Cardiac septum (tissue), 1 donor: ENCODE measurements at places on chromosomes 6 and 20. TPM values are rescaled to one million over a fixed set of nuclear protein-coding genes. Genes with fewer than 3 reads are reported as not detected.
A peak's percentile ranks its signal among the peaks of the same experiment; 100 is the strongest.

GRCh38 chr6:9984607-9985006 is 430.3 kb downstream of the TFAP2A start:
- no peak for DNase-seq

GRCh38 chr6:3919849-3920248 is 70.7 kb downstream of the FAM50B start:
- no peak for DNase-seq

DNA sequence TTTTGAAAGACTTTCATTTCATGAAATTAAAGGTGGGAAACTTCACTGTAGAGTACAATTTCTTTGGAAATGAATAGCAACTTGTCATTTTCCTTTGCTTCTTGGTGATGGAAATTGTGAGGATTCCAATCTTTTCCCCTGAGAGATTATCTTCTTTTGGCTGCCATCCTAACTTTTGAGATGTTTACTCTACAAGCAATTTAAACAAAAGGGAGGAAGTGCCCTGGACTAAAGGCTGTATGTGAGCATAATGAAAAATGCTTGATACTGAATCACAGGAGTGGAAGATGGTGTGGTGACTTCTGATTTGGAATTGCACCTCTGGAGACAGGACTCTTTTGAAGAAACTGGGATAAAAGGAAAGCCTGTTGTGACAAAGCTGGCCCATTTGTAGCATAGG is 43.1 kb upstream of the JAG1 start:
- no peak for DNase-seq

GRCh38 chr20:25539742-25540672 is 45.3 kb downstream of the NINL start:
- no peak for DNase-seq

DNA sequence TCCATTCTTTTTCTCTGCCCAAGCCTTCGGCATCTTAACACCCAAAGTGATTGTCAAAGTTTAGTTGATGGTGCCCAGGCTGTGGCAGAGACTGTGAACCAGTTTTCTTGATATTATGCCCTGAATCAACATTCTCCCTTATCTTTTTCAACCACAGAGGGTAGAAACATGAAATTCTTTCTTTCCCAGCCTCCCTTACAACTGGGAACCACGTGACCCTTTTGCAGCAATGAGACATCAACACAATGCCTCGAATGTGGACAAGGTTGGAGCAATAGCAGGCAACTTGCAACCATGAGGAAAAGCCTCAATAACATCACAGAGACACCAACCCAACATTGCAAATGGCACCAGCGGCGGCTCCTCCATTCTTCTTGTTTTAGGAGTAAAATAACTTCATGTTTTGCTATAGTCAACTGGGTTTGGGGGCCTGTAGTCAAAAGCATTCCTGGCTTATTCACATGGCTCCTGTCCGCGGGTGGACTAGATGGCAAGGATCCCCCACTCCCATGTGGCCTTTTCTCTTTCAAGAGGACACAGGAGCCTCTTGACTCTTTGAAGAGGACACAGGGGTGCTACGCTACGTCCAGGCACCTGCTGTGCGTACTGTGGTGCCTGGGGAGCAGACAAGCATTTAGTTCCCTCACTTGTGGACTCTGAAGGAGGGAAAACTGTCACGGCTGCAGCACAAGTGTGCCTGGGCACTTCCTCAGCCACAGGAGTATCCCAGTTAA is 90.5 kb downstream of the NOL4L start:
- DNase-seq, result no peak

- no peak for DNase-seq
Observed at GRCh38 chr6:18324706-18325042, 60.3 kb upstream of the DEK start.

GRCh38 chr20:53677447-53678314 is 84.0 kb upstream of the ZNF217 start:
- DNase-seq, result no peak

DNA sequence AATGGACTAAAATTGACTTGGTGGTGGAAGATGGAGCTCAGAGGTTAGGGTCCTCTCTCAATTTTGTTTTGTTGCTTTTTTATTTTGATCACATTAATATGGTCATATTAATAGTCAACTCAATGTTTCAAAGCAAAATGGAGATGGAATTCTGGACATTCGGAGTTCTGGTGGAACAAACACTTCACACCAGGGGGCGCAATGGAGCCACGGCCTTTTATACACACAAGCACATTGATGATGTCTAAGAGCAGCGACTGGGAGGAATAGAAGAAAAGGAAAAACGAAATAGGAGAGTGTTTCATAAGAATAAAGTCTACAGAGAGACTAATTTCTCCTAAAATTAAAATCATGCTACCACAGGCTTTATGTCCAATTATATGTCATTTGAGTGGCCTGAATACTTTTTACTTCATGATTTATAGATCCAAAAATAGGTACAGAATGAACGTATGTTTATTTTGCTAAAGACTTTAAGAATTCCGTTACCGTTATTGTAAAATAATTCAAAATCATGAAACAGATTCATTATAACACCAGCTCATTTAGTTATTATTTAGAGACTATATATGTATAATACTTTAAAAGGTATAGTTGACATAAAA is 197.6 kb upstream of the SASH1 start:
- no peak for DNase-seq

DNA sequence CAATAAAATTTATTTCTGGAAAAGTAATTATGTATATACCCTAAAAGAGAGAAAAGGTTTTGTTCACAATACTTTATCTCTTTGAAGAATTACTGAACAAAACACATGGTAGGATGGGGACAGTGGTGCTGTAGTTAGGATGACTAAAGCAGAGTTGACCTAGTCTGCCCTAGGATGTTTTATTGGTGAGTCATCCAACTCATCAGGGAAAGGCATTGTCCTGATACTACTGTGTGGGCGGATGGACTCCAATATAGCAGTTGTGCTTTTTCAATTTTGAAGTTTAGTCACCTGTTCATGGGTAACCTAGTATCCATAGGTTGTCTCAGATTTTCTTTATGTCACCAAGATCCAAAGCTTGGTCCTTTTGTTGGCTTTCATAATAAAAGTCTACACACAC is 53.3 kb upstream of the EYS start:
- DNase-seq, result no peak

GRCh38 chr20:47353692-47354463 is 2.6 kb downstream of the ZMYND8 start:
- no peak for DNase-seq

DNA sequence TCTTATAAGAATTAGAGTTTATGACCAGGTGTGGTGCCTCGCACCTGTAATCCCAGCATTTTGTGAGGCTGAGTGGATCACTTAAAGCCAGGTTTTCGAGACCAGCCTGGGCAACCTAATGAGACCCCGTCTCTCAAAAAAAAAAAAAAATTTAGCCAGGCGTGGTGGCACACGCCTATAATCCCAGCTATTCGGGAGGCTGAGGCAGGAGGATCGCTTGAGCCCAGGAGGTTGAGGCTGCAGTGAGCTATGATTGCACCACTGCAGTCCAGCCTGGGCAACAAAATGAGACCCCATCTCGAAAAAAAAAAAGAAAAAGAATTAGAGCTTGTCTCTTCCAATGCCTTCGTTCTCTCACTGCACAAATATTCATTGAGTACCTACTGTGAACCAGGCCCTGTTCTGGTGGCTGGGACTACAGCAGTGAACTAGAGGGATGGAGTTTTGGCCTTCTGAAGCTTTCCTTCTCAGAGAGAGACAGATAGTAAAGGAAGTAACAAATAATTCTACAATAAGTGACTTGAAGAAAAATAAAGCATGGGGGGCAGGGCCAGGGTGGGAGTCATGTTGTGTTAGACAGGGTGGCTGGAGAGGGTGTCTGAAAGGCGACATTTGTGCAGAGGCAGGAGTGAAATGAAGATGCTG is 56.4 kb downstream of the HNF4A start:
- DNase-seq, result no peak

DNA sequence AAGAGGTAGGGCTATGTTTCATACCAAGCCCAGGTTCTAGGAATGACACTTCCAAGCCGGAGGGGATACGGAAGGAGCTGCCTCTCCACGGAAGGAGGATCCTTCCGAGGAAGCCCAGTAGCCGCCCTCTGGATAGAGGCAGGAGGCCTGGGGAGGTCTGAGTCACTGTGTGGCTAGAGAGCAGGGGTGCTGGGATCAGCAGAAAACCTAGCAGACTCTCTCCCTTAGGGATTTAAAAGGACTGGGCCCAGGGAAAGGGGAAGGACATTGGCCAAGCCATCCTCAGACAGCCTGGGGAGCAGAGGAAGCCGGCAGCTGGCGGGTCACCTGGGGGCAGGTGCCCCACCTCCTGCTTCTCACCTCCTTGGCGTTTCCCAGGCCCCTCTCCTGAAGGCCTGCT is 36.6 kb upstream of the NFATC2 start:
- DNase-seq, result no peak

- no peak for DNase-seq
Observed at GRCh38 chr6:33193619-33194018, 1.4 kb upstream of the COL11A2 start.

GRCh38 chr6:169093770-169094551 is 159.7 kb downstream of the THBS2 start:
- DNase-seq, result no peak

GRCh38 chr6:30861257-30862048 is 22.9 kb upstream of the DDR1 start:
- DNase-seq, result no peak

DNA sequence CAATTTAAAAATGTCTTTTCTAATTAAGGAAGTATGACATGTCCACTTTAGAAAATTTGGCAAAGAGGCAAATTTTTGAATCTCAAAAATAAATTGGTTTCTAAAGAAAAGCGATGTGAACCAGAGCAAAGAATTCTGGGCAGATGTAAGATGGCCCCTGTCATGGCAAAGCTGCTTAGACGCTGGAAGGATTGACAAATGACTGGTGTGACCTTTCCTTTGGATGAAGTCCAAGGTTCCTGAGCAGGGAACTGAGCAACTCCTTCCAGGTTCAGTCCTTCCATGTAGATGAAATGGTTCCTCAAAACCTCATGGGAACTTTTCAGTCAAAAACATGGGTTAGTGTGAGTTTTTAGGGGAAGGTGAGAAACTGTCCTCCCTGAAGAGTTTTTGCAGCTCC is 25.1 kb downstream of the BRPF3 start:
- no peak for DNase-seq

- DNase-seq, result no peak
Observed at GRCh38 chr20:44054118-44054517, 132.9 kb downstream of the JPH2 start.

- DNase-seq, result no peak
Observed at GRCh38 chr6:17281497-17282481, 628 bp downstream of the RBM24 start.

- no peak for DNase-seq
Observed at GRCh38 chr6:154187203-154187602, 148.2 kb downstream of the OPRM1 start.

- no peak for DNase-seq
Observed at GRCh38 chr6:45946352-45946751, 69.3 kb downstream of the CLIC5 start.

- DNase-seq, result no peak
Observed at GRCh38 chr20:51800872-51801121, 1.5 kb downstream of the SALL4 start.

- no peak for DNase-seq
Observed at GRCh38 chr20:14830466-14830865, 493.1 kb upstream of the FLRT3 start.

DNA sequence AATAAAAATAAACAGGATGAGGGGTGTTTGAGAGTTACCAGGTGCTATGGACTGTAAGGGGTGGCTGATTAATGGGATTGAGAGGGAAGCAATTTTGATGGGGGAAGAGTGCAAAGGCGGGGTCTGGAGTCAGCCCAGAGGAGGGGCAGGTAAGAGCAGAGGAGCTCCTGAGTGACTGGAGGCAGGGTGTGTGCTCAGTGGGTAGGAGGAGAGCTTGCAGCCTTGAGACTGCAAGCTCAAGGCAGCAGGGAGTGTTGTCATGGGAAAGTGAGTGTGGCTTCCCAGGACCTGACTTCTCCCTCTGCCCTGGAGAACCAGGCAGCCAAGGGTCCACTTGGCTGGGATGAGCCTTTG is 54.2 kb downstream of the RAB44 start:
- DNase-seq, result no peak

- no peak for DNase-seq
Observed at GRCh38 chr6:10396785-10397184, 18.1 kb downstream of the TFAP2A start.

GRCh38 chr6:26550250-26550993 is 12.3 kb downstream of the HMGN4 start:
- DNase-seq, result peak; percentile 83

- DNase-seq, result peak; percentile 35
Observed at GRCh38 chr20:25369971-25370370, 20.7 kb downstream of the ABHD12 start.

- DNase-seq, result no peak
Observed at GRCh38 chr6:33817489-33817888, 13.7 kb upstream of the MLN start.

GRCh38 chr20:53157443-53158408 is 185.6 kb downstream of the TSHZ2 start:
- DNase-seq, result no peak

GRCh38 chr6:24775520-24776058 is 852 bp downstream of the GMNN start:
- no peak for DNase-seq

DNA sequence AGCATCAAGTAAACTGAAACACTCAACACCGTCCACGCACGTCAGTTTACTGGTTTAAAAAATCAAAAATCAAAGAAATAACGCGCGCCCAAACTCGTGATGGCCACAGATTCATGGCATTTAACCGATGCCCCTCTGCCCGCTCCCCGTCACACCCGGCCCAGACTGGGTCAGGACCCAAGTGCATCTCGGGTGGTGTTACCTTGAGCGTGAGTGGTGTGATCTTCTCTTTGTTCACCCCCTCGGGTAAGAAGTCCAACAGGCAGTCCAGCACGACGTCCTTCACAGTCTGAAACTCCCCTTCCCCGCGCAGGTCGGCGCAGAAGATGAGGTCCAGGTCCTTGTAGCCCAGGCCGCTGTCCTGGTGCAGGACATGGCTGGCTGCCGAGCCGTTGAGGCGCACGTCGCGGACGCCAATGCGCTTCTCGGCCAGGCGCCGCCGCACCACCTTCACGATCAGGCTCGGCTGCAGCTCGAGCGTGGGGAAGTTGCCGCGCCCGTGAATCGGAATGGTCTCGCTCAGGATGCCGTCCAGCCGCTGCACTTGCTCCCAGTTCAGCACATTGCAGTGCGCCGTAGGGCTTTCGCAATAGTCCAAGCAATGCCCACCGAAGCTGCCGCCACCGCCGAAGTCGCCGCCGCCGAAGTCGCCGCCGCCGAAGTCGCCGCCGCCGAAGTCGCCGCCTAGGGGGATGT is 945 bp downstream of the TENT5A start:
- peak; percentile 89 for DNase-seq

PCMTD2 gene
- total RNA-seq, result 46.9 TPM

FHL5 gene
- total RNA-seq, result 4.4 TPM

CLDN20 gene
- total RNA-seq, result not detected

BTNL2 gene
- total RNA-seq, result not detected

TINAG gene
- total RNA-seq, result 0.70 TPM

NKX2-2 gene
- 0.11 TPM for total RNA-seq

PCSK2 gene
- 0.35 TPM for total RNA-seq

PPP1R3D gene
- 7.2 TPM for total RNA-seq

LST1 gene
- total RNA-seq, result 5.4 TPM

NKX2-4 gene
- total RNA-seq, result not detected

PRDM13 gene
- total RNA-seq, result not detected

MEI4 gene
- not detected for total RNA-seq

FERMT1 gene
- total RNA-seq, result 0.54 TPM

KHDC1 gene
- 1.1 TPM for total RNA-seq

HLA-DPB1 gene
- 32.8 TPM for total RNA-seq

TPX2 gene
- 0.78 TPM for total RNA-seq

CST8 gene
- not detected for total RNA-seq

TMEM170B gene
- 4.2 TPM for total RNA-seq

KCNK5 gene
- total RNA-seq, result 0.19 TPM

TOX2 gene
- 1.4 TPM for total RNA-seq
